CD4-positive, alpha-beta T cell treated with Interleukin-6 at 100 ng/mL for 8 hours (primary cell): ENCODE measurements at places on chromosomes 7 and 10.
A peak's percentile ranks its signal among the peaks of the same experiment; 100 is the strongest.

DNA sequence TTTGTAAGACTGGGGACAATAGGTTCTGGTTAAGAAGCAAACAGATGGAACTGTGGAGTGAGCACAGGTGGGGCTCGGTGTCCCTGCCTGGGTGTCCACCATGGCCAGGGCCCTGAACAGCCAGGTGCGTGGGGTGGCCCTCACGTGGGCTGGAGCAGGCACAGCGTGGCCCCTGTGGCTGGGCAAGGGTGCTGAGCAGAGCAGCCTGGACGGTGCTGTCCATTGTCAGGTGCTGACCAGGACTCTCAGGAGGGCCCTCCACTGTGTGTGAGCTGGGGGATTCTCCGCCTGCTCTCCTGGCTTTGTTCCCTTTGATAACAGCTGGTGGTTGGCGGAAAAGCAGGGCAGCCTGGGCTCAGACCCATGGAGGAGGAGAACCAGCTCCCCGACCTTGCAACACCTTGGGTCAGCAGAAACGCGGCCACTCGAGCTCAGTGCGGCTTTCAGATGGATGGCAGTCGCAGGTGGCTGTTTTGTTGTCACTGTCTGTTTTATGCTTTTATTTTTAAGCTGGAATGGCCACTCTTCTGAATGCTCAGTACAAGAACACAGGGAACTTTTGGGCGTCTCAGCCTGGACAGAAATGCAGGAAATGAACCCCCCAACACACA lies 273.9 kb upstream of the ADARB2 start:
- no peak for DNase-seq

GRCh38 chr7:91436655-91437054 lies 172.4 kb downstream of the FZD1 start:
- no peak for DNase-seq

DNA sequence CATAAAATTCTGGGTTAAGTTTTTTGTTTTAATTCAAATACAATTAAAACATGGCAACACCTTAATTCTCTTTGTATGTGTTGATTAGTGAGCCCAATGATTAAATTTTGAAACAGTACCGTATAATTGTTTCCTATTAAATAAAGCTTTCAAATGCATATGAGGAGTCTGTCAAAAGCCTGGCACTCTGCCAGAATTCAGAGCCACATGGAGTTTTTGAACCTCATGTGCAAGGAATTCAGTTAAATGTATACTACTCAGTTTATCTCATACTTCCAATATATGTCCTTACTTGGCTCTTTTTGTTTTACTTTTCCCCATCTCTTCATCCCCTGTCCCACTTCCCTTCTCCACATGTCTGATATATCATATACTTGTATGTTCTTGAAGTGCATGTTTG lies 165.6 kb upstream of the FAM3C start:
- DNase-seq: no peak

DNA sequence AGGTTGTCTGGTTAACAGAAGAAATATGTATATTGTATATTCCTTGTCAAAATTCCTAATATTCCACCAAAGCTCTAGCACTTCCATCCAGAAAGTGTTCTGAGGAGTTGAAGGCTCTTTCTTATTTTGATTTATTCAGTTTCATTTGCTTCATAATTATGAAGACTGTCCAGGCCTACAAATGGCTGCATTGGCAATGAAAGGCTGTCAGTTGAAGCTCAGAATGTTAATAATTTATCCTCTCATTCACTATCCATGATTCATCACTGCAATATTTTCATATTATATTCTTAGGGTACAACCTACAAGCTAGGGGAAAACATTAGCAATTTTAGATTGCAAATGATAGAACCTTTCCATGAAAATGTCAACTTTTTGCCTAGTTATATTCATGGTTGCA lies 57.3 kb downstream of the ARID5B start:
- DNase-seq: no peak

GRCh38 chr7:143352531-143353002 lies 9.9 kb downstream of the FAM131B start:
- no peak for DNase-seq

GRCh38 chr10:77086081-77086480 lies 551.5 kb downstream of the KCNMA1 start:
- DNase-seq: no peak

- no peak for DNase-seq
Measured at GRCh38 chr10:110778211-110778610, 93.5 kb upstream of the PDCD4 start.

- no peak for DNase-seq
Measured at GRCh38 chr10:120342115-120342714, 114.8 kb upstream of the PLPP4 start.

- no peak for DNase-seq
Measured at GRCh38 chr10:131658476-131659110, 242.2 kb upstream of the PPP2R2D start.

GRCh38 chr10:125130916-125131315 lies 29.4 kb downstream of the CTBP2 start:
- DNase-seq: no peak

- DNase-seq: no peak
Measured at GRCh38 chr7:24860611-24861010, 103.3 kb upstream of the GSDME start.

GRCh38 chr7:2478399-2478785 lies 2.2 kb upstream of the GRIFIN start:
- no peak for DNase-seq

GRCh38 chr10:103465411-103466179 lies 6.9 kb upstream of the CALHM1 start:
- no peak for DNase-seq

- DNase-seq: no peak
Measured at GRCh38 chr7:71716690-71717089, 584.7 kb downstream of the GALNT17 start.

DNA sequence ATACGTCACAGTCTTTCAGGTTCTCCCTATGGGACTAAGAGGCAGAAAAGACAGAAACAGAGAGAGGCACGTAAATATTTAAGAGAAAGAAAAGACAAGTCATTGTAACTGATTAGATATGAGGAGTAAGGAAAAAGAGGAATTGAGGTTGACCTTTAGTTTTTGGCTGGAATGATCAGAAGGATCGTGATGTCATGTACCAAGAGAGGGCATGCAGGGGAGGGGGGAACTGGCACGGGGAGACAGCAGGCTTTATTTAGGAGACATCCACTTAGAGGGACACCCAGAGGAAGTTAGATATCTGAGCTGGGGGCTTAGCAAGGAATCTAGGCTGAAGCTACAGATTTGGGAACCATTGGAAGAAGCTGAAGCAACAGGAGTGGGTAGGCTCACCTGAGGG lies 9.2 kb upstream of the LRRC20 start:
- no peak for DNase-seq

- DNase-seq: no peak
Measured at GRCh38 chr7:111958896-111959295, 247.3 kb downstream of the DOCK4 start.

DNA sequence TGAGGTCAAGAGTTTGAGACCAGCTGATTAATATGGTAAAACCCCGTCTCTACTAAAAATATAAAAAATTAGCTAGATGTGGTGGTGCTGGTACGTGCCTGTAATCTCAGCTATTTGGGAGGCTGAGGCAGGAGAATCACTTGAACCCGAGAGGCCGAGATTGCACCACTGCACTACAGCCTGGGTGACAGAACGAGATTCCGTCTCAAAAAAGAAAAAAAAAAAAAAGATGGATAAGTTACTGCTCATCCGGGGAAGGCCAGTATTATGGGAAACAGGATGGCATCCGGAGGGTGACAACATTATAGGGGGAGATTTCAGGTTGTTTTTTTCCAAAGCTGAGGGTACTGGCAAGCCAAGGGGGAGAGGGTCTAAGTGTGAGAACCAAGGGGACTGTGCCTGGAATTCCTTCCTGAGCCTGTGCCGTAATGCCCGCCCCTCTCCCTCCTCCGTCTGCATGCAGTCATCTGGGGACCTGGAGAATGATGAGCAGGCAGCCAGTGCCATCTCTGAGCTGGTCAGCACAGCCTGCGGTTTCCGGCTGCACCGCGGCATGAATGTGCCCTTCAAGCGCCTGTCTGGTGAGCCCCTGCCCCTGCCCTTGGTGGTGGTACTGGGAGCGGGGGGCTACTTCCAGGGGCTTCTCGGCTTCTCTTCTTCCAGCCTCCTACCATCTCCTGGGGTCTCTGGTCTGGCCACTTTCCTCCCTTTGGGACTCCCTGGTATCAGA lies 4.4 kb downstream of the LAMTOR4 start:
- no peak for DNase-seq

- DNase-seq: peak; percentile 23
Measured at GRCh38 chr7:21945454-21946221, at the start of gene CDCA7L. Gene CDCA7L (minus strand): TSS chr7:21945899. CDS start chr7:21945804, 95 bp downstream.

DNA sequence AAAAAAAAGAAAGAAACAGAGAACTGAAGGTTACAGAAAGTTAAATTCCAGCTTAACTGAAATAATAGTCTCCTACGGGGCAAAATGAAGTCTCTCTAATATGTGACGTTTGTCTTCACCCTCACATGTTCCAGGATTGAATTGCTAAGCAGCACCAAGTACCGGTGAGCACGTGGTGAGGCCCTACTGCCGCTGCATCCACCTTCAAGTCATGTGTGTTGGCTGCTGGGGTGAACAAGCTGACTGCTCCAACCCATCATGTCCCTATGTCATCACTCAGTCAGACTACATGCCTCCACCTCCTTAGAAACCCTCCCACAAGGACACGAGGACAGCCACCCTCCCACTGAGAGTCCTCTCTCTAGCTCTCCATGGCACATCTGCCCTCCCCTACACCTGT lies 35.4 kb upstream of the NPFFR1 start:
- no peak for DNase-seq

- DNase-seq: no peak
Measured at GRCh38 chr10:25843551-25844170, 90.4 kb upstream of the MYO3A start.

DNA sequence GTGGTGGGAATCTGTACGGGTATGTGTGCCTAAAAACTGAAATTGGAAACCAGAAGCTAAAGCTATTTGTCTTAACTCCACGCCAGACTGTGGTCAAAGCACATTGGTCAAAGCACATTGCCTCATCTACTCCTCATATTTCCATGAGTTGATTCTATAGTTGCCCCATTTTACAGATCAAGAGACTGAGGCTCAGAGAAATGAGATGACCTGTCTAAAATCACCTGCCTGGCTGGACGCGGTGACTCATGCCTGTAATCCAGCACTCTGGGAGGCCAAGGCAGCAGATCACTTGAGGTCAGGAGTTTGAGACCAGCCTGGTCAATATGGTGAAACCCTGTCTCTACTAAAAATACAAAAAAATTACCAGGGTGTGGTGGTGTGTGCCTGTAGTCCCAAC lies 21.7 kb upstream of the MNX1 start:
- no peak for DNase-seq

DNA sequence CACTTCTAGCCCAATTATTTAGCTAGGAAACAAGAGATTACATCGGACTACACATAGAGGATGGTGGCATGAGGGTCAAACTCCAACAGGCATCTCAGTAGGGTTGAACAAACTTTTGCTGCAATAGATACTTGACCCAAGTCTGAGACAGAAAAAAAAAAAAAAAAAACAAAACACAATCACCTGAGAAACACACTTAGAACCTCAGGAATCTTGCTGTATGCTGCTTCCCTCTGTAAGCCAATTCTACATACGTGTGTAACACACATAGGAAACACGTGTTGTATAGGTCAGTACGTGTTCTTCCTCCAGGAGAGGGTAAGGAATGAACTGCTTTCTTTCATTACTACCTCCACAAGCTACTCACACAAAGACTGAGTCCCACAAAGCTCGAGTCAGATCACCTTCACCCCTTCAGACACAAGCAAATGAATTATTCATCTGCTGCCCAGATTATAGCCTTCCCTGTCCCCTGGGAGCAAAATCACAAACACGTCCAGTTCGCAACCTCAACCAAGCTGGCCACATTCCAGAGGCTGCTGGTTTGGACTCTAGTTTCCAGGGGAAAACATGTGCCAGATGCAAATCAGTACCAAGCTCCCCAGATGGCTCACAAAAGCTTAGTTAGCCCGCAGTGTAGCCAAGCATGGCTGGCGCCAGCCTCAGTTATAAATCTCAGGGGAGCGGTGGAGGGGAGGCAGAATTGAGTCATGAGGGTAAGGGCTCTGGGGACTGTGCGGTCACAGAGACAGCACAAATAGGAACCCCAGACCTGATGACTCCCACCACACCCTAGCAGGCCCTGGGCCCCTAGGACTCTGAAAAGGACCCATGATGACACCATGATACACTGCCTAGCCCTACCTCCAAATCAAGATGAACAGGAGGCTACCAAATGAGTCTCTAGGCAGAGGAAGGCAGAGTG lies 15.1 kb downstream of the PSAP start:
- no peak for DNase-seq

- DNase-seq: no peak
Measured at GRCh38 chr7:99137411-99138180, 6.3 kb downstream of the SMURF1 start.

- no peak for DNase-seq
Measured at GRCh38 chr10:86298501-86299001, 68.0 kb downstream of the GRID1 start.

- DNase-seq: no peak
Measured at GRCh38 chr7:118059209-118059608, 124.8 kb upstream of the LSM8 start.

GRCh38 chr10:112176543-112176942 lies 7.0 kb downstream of the GPAM start:
- DNase-seq: no peak
